IMR-90 (cell line): ENCODE measurements at places on chromosomes 3 and 15.

- DNase-seq: peak; percentile 54
Measured at GRCh38 chr3:126014252-126014651, 45.3 kb downstream of the ROPN1B start.

DNA sequence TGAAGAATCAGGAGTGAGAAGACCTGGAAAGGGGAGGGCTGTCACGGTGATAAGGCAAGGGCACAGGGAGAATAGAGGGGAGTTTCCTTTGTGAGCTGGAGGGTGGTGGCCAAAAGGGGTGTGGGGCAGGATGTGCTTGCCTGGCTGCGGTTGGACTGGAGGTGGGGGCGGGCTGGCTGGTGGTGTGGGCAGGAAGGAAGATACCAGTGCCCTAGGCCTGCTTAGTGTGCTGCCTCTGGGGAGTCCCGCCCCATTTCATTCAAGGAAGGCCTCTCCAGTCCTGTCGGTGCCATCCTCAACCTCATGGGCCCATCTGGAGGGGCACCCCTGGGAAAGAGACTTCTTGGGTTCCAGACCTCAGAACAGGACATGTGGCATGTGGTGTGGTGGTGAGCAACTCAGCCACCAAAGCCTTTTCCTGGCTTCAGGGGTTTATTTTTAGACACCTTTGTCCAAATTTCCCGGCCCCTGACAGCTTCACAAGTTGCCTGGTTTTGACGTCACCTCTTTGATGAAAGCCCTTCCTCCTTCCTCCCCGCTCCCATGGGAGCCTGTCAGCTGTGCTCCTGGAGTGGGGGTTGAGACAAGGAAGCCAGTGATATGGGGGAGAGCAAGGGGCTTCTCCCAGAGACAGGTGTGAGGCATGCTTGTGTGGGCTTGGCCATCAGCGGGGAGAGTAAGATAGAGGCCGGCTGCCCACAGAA is 15.6 kb downstream of the TEX264 start:
- peak; percentile 8 for DNase-seq

DNA sequence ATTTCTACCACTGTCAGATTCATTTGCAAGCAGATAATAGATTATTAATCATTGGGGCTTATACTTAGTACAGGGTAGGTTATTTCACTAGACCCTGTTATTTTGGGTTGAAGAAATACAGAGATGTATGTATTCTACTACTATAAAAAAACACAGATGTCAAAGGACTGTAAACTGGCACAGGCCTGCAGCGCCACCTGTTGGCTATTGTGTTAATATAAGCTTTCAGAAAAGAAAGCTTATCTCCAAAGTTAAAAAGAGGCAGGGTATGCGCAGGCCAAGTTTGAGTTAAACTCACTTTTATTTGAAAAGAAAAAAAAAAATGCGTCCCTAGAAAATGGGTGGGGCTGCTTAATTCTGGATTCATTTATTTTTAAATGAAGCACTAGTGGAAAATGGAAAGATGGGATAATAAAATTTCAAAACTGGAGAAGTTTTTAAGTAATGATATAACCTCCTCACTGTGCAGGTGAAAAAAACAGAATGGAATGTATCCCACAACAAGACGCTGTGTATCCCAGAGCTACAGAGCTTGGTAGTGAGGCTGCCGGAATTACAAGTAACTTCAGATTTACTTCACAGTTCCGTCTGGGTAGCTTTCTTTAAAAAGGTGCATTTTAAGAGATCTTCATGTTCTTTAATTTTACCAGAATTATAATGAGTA is 407.2 kb upstream of the TGFBR2 start:
- peak; percentile 55 for DNase-seq

GRCh38 chr15:52107238-52107637 is 5.3 kb downstream of the BCL2L10 start:
- no peak for DNase-seq

DNA sequence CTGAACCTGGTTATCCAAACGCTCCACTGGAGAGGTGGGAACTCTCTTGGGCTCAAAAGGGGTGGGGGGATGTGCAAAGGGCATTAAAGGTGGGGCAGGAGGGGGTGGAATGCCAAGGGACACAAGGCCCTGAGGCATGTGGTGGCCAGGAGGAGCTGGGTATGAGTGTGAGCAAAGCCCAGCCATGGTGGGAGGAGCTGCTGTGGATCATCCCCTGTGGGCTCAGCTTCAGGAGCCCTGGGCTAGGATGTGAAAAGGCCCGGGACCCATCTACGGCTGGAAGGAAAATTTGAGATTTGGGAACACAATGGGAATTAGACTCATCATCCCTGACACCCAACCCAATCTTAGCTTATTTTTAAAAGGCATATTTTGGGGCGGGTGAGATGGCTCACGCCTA is 33.3 kb downstream of the MGLL start:
- DNase-seq: no peak

GRCh38 chr15:90716317-90716975 is 700 bp upstream of the BLM start:
- DNase-seq: peak; percentile 5

DNA sequence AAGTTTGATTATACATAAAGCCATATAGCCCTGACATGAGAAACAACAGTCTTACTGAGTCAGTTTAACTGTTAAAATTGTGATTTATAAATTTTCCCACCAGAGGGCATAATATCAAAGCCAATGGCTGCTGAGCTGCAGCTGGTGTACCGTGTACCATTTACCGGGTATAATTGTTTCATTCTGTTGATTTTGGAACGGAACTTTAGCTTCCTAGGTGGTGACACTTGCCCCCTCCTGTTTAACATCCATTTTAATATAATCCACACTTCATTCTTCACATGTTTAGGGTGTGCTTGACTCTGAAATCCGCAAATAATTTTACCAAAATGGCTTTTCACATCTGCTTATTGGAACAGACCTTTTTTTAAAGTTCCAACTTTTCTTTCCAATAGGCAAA is 72.8 kb downstream of the SLC9A9 start:
- peak; percentile 13 for DNase-seq

- peak; percentile 62 for DNase-seq
Measured at GRCh38 chr3:125375950-125376679, 990 bp upstream of the ZNF148 start.

- peak; percentile 88 for DNase-seq
Measured at GRCh38 chr3:141294848-141295247, 63.2 kb downstream of the PXYLP1 start.

DNA sequence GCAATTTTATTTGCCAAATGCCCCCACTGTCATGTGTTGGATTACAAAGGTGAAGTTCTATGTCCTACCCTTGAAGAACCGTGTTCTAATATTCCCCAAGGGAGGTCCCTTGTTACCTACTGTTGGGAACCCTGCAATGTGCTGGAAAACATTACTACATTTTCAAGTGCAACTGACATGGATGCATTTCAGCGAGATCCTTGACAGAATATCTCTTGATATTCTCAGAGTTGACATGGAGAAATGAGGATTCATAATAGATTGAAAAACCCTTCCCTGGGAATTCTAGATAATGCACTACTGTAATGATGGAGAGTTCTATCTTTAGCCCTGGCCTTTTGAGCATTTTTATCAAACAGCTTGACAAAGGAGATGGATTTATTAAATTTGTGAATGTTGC is 397.4 kb downstream of the FEZF2 start:
- DNase-seq: no peak

DNA sequence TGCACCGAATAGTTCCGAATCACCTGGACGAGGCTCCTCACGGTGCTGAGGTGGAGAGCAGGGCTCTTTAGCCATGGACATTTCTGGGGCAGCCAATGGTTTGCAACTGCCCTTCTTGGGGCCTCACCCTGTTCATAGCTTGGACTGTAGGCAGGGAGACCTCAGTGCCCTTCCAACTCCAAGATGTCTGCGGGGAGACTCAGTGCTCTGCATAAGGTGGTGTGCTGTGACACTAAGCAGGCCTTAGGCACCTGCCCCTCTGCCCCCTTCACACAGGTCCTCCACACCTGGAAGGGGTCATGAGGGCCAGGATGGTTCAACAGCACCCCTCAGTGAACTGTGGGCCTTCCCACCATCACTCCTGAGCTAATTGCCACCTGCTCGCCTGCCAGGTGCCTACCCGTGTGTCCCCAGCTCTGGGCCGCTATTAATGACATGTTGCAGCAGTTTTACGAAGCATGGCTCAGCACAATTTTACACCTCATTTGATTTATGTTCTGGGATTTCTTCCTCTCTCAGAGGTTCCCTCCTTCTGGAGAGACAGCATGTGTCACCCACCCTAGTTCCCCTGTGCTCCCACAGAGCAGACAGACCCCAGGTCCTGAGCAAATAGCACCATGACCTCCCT is 101.2 kb upstream of the SMAD3 start:
- no peak for DNase-seq

- DNase-seq: no peak
Measured at GRCh38 chr3:158531334-158531733, 39.7 kb upstream of the MLF1 start.

- no peak for DNase-seq
Measured at GRCh38 chr3:139832998-139833397, 102.0 kb upstream of the CLSTN2 start.

DNA sequence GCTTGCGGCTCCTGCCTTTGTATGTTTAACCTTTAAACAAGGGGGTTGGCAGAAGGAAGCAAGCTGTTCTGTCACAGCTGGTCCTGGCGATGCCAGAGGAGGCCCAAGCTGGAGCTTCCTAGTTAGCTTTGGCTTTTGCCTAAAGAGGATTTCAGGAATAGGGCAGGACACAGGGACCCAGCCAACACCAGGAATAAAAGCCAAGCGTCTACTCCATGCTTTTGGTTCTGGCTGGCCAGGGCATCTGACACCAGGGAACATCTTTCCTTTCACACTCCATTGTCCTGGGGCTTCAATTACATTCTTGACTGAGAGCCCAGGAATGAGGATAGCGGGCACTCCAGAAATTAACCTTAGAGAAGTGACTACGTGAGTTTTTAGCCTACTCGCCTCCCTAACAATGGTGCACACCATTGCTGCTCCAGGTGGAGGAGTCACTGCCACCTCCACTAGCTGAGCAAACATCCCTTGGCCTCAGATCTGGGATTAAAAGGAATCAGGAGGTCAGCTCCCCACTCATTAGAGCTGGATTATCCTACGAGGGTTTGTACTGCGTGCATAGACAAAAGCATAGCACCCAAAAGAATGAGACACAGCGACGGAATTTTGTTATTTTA is 38.2 kb downstream of the TPM1 start:
- no peak for DNase-seq

DNA sequence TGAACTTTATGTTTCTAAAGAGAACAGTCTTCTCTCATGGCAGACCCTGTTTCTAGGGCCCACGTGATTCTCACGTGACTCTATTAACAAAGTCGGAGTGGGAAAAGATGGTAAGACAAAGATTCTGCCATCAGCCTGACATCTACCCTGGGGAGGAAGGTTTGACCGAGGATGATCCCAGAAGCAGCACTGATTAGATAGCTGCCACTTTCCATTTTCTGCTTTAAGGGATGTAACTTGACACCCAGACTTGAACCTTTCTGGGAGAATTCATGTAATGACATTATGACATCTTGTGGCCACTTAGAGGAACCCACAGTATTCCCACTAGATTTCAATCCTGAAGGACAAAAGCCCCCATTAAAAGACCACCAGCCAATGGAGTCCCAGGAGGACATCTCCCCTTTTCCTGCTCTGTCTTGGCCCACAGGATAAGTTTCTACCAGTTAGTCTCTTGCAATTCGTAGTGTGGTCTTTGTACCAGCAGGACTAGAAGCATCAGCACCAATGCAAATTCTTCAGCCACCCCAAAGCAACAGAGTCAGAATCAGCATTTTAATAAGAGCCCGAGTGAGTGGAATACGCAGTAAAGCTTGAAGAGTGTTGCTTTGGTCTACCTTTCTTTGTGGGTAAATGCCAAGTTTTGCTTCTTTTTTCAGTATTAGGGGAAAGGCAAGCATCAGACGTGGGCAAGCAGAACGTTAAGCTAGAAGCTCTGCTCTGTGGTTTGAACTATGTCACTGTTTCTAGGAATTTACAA is 480.5 kb upstream of the PROK2 start:
- DNase-seq: no peak

GRCh38 chr15:96502196-96502595 is 171.7 kb downstream of the NR2F2 start:
- no peak for DNase-seq

GRCh38 chr3:149934524-149934923 is 36.2 kb downstream of the PFN2 start:
- peak; percentile 85 for DNase-seq

DNA sequence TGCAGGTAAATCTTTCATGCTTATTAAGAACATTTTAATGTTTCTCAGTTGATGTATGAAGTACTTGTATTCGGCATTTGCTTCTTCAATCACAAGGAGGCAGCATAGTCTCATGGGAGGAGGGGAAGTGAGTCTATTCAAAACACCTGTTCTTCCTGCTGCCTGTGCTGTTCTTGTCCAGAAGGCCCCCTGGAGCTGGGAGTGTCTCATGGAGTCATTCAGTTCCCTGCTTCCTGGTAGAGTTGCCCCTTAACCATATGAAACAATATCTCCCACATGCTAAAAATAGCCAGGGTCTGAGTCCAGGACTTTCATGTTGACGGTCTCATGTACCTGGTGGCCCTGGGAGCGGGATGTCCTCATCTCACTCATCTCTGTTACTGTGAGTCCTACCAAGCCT is 15.5 kb upstream of the PPP1R2 start:
- peak; percentile 21 for DNase-seq

- DNase-seq: no peak
Measured at GRCh38 chr15:82624008-82624407, 23.2 kb downstream of the CPEB1 start.

- no peak for DNase-seq
Measured at GRCh38 chr15:80495401-80495942, 91.3 kb downstream of the ARNT2 start.

DNA sequence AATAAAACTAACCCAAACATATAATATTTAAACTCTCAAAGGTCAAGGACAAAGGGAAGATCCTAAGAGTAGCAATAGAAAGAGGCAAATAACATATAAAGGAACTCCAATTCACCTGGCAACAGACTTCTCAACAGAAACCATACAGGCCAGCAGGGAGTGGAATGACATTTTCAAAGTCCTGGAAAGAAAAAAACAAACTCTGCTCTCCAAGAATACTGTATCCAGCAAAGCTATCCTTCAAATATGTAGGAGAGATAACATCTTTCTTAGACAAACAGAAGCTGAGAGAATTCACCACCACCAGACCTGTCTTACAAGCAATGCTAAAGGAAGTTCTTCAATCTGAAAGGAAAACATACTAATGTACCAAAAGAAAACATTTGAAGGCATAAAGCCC is 51.5 kb upstream of the TMEM158 start:
- no peak for DNase-seq

- peak; percentile 95 for DNase-seq
Measured at GRCh38 chr3:30720586-30721313, 114.3 kb downstream of the TGFBR2 start.

GRCh38 chr15:79418693-79419279 is 13.3 kb upstream of the MINAR1 start:
- no peak for DNase-seq
